ENCODE measurements at places on chromosomes 5 and 9. TPM values are rescaled to one million over a fixed set of nuclear protein-coding genes. Genes with fewer than 3 reads are reported as not detected.

DNA sequence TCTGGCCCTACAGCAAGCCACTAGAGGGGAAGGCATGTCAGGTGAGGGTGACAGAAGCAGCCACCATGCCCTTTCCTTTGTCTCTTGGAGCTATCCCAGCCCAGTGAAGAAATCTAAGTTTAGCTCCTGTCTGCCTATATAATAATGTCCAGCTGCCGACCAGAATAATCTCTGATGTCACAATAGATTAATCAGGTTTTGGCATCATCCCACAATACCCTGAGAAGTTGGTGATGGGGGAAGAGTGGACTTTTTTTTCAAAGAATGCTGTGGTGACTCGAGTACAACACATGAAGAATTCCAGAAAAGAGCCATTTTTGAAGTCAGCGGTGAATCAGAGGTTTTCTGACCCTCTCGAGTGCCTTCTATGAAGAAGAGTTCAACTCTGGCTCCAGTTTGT, 1.7 kb upstream of the TSLP start:
- DNase-seq: no peak

GRCh38 chr9:121785673-121786542, 134.5 kb downstream of the DAB2IP start:
- no peak for DNase-seq

ERAP2 gene
- total RNA-seq: 26.9 TPM

NUTM2F gene
- not detected for total RNA-seq

- DNase-seq: no peak
Observed at GRCh38 chr9:80932947-80933780, 756.2 kb downstream of the TLE1 start.

DNA sequence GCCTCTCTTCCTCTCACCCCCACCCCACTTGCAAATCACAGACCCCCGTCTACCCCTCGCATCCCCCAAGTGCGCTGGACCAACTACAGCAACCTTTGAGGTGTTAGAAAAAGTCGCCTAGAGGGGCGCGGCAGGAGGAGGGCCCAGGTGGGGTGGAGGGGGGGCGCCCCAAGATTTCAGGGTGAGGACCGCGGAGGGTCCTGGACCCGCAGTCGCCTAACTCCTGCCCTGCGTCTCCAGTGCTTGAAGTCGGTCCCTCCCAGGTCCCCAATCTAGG, 379 bp upstream of the EGFLAM start:
- DNase-seq: no peak

PCDHA1 gene
- not detected for total RNA-seq

LHX6 gene
- total RNA-seq: 16.9 TPM

GRCh38 chr9:89529243-89530035, 31.5 kb upstream of the SEMA4D start:
- no peak for DNase-seq

DNA sequence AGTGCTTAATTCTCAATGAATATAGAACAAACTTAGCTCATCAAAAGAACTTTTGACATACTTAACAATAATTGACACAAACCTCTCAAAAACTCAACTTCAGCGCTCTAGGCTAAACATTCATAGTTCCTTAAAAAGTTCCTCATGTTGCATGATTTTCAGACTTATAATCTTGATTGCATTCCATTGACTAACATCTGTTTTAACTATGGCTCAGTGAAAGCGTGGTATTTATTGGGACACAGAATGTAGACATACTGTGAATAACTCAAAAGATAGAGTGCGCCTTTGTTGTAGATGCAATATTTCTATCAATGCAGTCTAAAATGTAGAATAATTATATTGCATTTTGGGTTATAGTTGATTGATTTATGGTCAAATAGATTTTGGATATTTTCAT, 227.1 kb upstream of the HAPLN1 start:
- no peak for DNase-seq

GLRX gene
- total RNA-seq: 88.4 TPM

- no peak for DNase-seq
Observed at GRCh38 chr5:14109041-14109747, 33.9 kb upstream of the TRIO start.

- peak; percentile 92 for DNase-seq
Observed at GRCh38 chr9:89179895-89180734, 1.5 kb upstream of the SHC3 start.

SPINK4 gene
- not detected for total RNA-seq

DNA sequence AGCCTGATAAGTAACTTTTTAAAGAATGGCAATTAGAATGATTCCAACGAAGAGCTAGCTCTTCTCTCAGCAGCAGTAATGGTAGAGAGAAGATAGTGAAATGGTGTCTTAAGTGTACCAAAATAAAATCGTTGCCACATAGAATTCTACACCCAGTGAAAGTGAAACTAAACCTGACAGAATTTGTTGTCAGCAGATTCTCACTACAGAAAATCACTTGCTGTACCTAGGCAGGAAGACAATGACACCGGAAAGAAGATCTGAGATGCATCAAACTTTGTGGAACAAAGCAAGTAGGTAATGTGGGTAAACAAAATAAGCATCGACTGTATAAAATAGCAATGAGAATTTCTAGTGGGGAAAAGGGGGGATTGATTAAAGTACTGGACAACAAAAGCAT, 20.7 kb upstream of the EBF1 start:
- DNase-seq: no peak

DNA sequence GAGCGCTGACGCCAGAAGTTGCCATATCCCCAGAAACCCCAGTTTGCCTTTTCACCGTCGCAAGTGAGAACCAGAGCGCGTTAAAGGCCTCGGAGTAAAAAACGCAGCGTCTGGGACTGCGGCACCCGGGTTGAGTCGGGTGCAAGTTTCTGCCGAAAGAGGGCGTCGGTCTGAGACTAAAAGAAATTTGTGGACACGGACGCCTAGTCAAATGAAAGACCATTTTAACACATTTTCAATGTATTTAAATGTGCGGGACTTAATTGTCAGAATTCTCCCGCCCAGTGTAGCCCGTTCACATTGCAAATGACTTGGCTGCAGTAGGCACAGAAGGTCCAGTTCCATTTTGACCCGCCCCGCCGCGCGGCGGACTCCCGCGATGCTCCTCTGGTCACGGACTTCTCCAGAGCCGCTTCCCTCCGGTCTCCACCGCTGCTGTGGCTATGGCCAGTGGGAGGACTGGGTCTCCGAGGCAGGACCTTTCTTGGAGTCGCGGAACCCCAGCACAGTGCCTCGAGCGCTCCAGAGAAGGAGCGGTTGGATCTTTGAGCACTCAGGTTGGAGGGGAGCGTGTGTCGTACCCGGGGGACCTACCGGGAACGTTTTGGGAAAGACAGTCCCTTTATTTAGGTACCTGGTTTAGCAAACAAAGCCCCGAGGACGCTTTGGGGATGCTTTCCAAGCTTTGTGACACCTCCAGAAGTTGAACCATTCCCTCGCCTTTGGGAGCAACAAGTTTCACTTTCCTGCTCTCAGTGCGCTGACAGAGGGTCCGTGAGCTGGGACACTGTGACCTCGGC, 1.2 kb upstream of the NPR3 start:
- DNase-seq: peak; percentile 80
